CD4-positive, alpha-beta T cell treated with Interleukin-10 for 1 hour (primary cell): ENCODE measurements at places on chromosomes 4 and X.

DNA sequence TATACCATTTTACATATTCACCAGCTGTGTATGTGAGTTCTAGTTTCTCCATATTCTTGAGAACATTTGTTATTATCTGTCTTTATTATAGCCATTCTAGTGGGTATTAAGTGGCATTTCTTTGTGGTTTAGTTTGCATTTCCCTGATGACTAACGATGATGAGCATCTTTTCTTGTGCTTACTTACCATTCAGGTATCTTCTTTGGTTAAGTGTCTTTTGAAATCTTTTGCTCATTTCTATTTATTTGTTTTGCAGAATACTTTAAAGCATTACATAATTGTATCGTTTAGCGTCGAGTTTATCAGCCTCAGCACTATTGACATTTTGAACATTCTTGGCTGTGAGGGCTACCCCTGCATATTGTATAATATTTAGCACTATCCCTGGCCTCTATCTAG lies 85.4 kb downstream of the FRMPD4 start:
- no peak for DNase-seq

DNA sequence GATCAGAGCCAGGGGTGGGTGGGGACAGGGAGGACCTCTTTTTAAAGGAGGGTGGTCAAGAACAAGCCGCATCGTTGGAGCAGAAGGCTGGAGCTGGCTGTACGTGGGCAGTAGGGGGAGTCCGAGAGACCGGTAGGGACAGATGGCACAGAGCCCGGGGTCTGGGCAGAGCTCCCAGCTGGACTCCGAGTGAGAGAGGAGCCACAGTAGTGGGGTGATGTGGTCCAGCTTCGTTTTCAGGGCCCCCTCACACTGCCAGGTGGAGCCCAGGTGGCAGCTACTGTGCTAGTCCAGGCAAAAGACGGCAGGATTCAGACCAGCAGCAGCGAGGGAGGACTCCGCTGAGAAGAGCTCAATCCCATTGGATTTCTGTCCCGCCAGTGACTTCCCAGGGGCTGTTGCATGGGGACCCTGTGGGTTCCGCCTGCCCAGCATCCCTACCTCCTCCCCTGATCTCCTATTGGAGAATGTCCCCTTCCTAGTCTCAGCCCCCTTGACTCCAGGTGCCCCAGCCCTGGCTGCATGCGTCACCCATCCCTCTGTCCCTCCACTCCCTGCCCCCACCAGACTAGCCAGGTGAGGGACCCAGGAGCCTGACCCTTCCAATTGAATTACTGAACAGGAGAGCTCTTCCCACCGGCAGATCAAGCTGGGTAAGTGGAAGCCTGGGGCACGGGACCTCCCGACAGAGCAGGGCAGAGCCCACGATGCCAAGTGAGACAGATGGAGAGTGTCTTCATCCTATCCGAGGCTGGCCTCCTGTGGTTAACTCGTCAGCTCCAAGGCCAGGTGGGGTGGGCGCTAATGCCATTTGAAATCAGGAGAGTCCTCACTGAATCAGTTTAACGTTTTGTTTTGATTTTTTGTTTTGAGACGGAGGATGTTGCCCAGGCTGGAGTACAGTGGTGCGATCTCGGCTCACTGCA lies 2.9 kb downstream of the ARHGAP4 start:
- DNase-seq: no peak

- no peak for DNase-seq
These were observed 429.2 kb upstream of the TRAM1L1 start for GRCh38 chr4:117514391-117515175.

DNA sequence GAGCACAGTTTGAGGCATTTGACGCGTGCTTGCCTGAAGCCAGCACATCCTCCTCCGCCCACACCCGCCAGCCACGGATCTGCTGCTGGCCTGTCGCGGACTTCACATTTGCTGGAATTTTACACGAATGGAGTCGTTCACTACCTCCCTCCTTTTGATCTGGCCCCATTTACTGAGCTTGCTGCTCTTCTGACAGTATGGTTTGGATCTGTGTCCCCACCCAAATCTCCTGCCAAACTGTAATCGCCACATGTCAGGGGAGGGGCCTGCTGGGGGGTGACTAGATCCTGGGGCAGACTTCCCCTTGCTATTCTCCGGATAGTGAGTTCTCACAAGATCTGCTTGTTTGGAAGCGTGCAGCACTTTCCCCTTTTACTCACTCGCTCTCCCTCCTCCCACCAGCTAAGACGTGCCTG lies 19.9 kb upstream of the CPLX1 start:
- DNase-seq: no peak

GRCh38 chrX:153307276-153308178 lies 14.0 kb downstream of the PNMA6F start:
- no peak for DNase-seq

- DNase-seq: no peak
These were observed 277.4 kb downstream of the PAPSS1 start for GRCh38 chr4:107442538-107443111.

GRCh38 chr4:85659610-85660218 lies 184.8 kb downstream of the ARHGAP24 start:
- DNase-seq: no peak

DNA sequence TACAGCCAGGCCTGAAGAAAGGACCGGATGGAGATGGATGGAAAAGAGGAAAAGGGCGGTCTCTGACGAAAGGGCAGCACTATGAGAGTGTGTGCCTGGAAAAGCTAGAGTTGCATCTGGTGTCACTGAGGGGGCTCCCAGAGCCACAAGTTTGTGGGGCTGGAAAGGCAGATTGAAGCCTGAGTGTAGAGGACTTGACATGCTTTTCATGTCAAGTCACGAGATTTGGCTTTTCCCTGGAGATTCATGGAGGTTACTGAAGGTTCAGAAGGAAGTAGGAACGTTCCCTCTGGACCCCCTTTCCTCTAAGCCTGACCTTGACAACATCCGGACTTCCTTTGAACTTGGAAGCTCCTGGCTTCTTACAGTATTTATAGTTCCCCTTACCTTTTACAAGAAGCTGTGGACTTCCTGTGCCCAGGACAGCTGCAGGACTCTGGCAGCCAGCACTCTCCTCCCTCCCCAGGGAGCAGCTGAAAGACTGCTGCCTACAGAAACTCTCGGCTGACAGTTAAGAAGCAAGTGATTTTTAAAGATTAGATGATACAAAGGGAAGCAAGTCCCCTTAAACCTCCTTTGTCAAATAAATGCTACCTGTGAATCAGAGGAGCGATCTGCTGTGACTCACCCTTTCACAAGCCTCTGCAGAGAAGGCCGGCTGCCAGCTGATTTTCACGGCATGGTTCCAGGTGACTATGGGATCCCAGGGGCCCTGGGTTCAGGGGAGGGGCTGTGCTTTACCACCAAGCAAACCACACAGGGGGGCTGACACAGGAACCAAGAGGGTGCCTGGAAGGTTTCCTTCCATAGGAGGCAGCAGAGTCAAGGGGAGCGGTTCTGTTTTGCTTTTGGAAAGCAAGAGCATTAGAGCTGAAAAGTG lies 72.9 kb upstream of the STIM2 start:
- peak; percentile 33 for DNase-seq

DNA sequence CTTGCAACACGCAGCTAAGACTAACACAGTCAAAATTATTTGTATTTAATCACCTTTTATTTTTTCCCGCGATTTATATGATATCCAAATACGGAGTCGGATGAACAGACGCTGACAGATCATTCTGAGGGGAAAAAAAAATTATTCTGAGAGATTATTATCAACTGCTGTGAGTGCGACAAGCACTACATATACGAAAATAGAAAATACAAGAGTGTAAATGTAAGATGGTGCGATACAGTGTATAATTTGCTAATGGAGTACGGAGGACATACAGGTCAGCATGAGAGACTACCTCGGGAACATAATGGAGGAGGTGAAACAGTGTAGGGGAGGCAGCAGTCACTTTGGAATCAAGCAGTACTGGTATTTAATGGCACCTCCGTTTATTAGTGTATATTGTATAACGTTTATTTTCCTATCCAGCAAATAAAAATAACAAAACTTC lies 2.8 kb upstream of the LIN54 start:
- no peak for DNase-seq

GRCh38 chrX:1418901-1419544 lies 27.1 kb upstream of the SLC25A6 start:
- DNase-seq: no peak

- DNase-seq: no peak
These were observed 52.8 kb upstream of the TAB3 start for GRCh38 chrX:30941898-30942297.

GRCh38 chr4:10671366-10671765 lies 13.2 kb downstream of the CLNK start:
- peak; percentile 58 for DNase-seq

DNA sequence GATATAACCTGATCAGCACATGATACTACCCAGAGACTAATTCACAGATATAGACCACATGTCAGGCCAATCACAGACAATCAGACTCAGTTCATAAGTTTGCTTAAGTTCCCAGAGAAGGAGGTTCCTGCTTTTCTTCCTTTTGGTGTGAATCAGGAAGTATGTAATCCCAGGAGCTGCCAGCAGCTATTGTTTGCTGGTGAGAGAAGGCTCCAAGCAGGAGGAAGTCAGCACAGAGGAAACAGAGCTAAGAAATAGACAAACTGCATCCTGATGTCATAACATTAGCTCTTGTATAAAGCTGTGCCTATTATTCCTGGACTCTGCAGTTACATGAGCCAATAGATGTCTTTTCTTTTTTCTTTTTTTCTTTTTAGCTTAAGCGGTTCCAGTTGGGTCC lies 50.9 kb downstream of the UCHL1 start:
- DNase-seq: no peak

- DNase-seq: peak; percentile 30
These were observed 6.0 kb downstream of the GAGE10 start for GRCh38 chrX:49309401-49309981.

- DNase-seq: no peak
These were observed 28.1 kb upstream of the FRMPD3 start for GRCh38 chrX:107421337-107421861.

- no peak for DNase-seq
These were observed 1.5 kb downstream of the FHDC1 start for GRCh38 chr4:152937336-152938236.

- DNase-seq: no peak
These were observed 112.5 kb upstream of the HAND2 start for GRCh38 chr4:173642509-173642908.

GRCh38 chr4:5916229-5916628 lies 23.3 kb upstream of the CRMP1 start:
- no peak for DNase-seq

DNA sequence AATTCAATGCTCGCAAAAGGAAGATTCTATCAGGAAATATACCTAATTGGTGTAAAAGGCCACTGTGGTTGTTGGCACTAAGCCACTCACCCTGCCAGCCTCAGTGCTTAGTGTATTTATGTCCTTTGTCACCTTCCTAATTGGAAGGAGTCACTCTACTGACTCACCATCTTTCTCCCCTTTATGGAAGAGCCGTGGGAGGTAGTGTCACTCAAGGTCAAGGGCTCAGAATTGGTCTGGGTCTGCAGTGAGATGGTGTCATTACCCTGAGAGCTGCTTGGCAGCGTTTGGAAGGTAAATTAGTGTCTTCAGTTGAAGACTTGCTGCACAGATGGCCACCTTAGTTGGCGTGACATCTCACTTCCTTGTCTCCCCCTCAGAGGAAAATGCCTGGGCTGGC lies 41.7 kb upstream of the CDKN2AIP start:
- no peak for DNase-seq

GRCh38 chr4:118173126-118173525 lies 138.8 kb downstream of the NDST3 start:
- DNase-seq: no peak

- no peak for DNase-seq
These were observed 51.2 kb upstream of the TLR3 start for GRCh38 chr4:186017801-186018200.

DNA sequence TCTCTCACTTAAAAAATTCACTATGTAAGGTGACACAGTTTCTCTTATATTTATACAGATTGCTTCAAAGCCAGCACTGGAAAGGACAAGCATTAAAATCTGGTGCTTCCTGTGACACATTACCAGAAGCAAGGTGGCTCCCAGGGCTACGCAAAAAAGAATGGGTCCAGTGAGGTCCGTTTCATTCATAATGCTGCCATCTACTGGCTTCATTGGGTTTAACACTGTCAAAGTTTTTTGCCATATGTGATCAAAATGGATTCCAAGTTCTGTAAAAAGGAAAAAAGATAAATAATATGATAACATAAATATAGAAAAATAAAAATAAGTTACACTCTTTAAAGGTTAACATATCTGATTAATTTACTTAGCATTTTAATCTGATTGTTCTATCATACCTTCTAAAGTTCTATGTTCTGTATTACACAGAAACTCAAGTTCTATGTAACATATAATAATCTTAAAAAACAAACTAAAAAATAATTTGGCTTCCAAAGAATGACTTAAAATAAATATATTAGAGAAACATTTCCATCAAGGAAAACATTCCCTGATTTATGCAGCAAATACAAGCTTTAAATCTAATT lies 22.1 kb downstream of the YIPF7 start:
- peak; percentile 60 for DNase-seq

GRCh38 chr4:183035726-183036415 lies 63.2 kb upstream of the WWC2 start:
- DNase-seq: no peak

DNA sequence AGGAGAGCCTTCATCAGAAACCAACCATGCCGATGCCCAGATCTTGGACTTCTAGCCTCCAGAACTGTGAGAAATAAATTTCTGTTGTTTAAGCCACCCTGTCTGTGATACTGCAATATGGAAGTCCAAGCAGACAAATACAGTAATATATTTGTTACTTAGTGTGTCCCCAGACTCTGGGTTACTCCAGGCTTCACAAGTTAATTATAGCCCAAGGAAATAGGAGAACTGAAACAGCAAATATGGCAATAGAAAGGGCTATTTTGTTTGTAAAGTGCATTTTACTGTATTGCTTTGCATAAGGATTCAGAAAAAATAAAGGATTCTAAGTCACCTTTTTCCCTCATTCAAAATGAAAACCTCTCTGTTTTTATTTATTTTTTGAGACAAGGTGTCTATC lies 15.7 kb downstream of the TIGD4 start:
- DNase-seq: no peak

- no peak for DNase-seq
These were observed 1344.3 kb downstream of the ADGRL3 start for GRCh38 chr4:62544428-62544827.

DNA sequence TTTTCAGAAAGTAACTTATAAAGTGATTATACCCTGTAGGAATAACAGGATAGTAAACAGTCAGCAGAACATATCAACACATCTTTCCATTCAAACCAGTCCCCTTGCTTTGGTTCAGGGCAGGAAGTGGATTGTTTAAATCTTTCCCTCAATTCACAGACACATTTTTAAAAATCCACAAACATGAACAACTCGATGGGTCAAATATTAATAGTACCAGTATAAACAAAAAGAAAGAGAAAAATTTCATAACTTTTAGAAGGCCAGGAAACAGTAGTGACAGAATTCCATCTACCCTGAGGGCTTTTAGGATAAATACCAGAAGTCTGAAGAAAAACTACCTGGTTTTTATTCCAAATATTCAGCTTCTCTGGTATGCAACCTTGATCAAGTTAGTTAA lies 1072.8 kb upstream of the PABPC4L start:
- DNase-seq: no peak

- DNase-seq: no peak
These were observed 22.4 kb upstream of the MXD4 start for GRCh38 chr4:2284161-2284933.

DNA sequence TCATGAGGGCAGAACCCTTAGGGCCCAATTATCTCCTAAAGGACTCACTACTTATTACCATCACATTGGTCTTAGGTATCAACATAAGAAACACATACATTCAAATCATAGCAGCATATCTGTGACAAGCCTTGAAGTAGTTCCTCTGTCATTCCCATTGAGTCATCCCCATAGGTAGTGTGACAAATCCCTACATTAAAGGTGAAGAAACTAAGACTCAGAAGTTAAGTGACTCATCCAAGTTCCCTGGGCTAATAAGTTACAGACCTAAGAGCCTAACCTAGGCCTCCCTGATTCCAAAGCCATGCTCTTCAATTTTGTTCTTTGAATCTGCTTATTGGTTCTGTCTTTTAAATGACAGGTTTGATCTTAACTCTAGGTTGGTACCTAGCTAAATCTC lies 58.2 kb downstream of the CD38 start:
- no peak for DNase-seq
